ENCODE measurements at places on chromosomes 16 and 17.

DNA sequence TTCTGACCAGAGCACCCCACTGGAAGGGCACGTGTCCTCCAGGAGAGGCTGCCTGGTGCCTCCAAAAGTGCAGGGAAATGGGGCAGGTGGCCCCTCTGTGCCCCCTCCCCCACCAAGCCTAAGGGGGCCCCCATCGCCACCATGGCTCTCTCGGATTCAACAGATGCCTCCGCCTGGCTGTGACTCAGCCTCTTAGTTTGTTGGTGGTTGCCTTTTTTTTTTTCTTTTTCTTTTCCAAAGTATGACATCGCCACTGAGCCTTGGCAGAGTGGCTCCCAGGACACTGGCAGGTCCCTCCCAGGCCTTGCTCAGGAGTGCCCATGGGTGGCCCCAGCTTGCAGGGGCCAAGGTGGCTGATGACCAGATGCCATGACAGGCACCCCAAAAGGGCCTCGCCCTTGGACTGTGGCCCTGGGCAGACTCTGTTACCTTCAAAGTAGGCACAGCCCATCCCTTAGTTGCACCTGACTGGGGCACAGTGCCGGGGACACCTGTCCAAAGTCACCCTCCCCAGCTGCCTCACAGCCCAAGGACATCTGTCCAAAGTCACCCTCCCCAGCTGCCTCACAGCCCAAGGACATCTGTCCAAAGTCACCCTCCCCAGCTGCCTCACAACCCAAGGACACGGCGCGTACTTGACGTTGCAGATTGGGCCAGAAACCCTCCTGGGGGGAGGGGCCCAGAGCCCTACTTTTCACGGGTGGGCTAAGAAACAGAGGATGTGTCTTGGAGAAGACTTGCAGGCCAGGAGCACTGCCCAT is 29.6 kb downstream of the NPTX1 start:
- DNase-seq, result no peak

- no peak for DNase-seq
Measured at GRCh38 chr17:45241328-45242028, 19.8 kb downstream of the FMNL1 start.

DNA sequence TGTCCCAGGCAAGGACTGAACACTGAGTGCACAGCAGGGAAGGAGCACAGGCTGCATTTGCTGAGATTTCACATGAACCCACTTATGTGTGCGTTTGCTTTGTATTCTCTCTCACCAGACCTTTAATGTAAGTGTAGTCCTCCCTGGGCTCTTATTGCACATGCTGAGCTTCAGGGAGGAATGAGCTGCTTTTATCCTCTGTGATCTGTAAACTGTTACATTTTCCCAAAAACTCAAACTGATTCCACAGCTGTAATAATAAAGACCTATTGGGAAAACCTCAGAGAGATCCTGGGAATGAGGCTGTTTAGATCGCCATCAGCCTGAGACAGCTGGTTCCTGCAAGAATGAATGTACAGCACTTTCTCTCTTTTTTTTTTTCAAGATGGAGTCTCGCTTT is 53.6 kb upstream of the ADORA2B start:
- DNase-seq, result no peak

- DNase-seq, result no peak
Measured at GRCh38 chr17:8324132-8324531, 14.1 kb downstream of the ARHGEF15 start.

DNA sequence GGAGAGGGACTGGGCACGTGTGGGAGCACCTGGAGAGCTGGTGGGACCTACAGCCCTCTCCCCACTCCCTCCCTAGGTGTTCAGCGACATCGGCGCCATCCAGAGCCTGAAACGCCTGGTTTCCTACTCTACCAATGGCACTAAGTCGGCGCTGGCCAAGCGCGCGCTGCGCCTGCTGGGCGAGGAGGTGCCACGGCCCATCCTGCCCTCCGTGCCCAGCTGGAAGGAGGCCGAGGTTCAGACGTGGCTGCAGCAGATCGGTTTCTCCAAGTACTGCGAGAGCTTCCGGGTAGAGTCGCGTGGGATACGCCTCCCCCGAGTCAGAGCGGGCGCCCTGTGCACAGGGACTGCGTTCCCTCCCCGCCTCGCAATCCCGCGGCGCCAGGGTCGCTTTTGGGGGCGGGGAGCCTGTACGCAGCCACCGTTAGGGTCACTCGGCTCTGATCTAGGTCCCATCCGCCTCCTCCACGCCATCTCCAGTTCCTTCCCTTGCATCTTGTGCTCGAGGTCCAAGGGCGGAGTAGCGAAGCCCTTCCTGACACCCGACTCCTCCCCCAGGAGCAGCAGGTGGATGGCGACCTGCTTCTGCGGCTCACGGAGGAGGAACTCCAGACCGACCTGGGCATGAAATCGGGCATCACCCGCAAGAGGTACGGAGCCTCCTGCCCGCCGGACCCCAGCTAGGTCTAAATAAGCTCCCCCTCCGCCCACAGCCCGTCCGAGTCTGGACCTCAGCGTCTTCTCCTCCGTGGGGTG is 13.0 kb downstream of the SARM1 start:
- DNase-seq, result no peak

- DNase-seq, result peak; percentile 94
Measured at GRCh38 chr17:77124192-77124889, 16.4 kb upstream of the SEC14L1 start.

GRCh38 chr16:7849841-7850240 is 517.2 kb downstream of the RBFOX1 start:
- no peak for DNase-seq

- DNase-seq, result no peak
Measured at GRCh38 chr16:88769617-88770460, 15.2 kb downstream of the PIEZO1 start.

GRCh38 chr16:64751906-64752305 is 370.0 kb downstream of the CDH11 start:
- DNase-seq, result peak; percentile 87

DNA sequence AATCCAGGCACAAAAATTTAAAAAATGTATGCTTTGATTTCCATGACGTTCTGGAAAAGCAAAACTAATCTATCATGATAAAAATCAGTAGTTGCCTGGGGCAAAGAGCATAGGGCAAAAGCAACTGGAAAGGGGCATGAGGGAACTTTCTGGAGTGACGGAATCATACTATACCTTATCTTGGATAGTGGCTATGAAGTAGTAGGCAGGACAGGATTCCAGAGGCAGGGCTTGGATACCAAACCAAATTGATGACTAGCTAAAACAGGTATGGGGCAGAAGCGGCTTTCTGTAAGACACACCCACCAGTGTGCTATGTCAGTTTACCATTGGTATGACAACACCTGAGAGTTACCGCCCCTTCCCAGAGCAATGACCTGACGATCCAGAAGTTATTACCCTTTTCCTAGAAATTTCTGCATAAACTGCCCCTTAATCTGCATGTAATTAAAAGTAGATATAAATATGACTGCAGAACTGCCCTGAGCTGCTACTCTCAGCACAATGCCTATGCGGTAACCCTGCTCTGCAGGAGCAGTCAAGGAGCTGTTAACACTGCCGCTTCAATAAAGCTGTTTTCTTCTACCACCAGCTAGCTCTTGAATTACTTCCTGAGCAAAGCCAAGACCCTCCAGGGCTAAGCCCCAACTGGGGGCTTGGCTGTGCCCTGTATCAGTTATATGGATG is 56.7 kb downstream of the CFDP1 start:
- no peak for DNase-seq

GRCh38 chr16:22621586-22622155 is 111.0 kb downstream of the NPIPB5 start:
- DNase-seq, result no peak

- DNase-seq, result no peak
Measured at GRCh38 chr16:23640615-23640930, 537 bp downstream of the PALB2 start.

Data from brain microvascular endothelial cell (primary cell).